Peyer's patch (tissue), 4 donors: ENCODE measurements at places on chromosomes 7 and 10.

- DNase-seq, result no peak
Observed at GRCh38 chr10:72407927-72408600, 53.3 kb upstream of the DNAJB12 start.

- DNase-seq, result no peak
Observed at GRCh38 chr10:93915598-93915997, 21.8 kb downstream of the SLC35G1 start.

- DNase-seq, result no peak
Observed at GRCh38 chr7:66883716-66884115, 37.3 kb upstream of the TMEM248 start.

DNA sequence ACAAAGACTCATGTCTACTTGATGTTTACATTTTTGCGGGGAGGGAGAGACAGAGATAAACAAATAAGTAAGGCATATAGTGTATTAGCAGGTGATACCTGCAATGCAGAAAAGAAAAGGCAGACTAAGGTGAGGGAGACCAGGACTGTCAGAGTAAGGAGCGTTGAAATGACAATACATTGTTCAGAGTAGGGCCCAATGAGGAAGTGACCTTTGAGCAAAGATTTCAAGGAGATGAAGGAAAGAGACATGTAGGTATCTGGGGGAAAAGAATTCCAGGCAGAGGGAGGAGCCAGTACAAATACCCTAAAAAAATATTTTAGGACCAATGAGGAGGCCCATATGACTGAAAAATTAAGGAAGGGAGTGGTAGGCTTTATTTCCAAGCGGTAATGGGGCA is 162.7 kb upstream of the PRSS1 start:
- DNase-seq, result no peak

DNA sequence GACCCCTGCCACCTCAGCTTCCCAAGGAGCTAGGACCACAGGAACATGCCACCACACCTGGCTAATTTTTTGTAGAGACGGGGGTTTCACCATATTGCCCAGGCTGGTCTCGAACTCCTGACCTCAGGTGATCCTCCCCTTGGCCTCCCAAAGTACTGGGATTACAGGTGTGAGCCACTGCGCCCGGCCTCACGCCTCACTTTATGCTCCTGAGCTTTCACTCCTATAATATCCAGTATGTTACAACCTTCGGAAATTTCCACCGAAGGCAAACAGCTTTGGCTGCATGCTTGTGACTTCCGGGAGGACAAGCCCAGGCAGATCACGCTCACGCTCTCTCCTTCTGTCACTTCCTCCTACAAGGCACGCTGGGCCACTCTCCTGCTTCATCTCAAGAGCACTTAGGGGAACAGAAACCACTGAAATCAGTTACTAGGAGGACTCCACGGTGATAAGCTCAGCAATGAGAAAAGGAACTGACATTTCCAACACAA is 4.4 kb upstream of the MAD1L1 start:
- no peak for DNase-seq

DNA sequence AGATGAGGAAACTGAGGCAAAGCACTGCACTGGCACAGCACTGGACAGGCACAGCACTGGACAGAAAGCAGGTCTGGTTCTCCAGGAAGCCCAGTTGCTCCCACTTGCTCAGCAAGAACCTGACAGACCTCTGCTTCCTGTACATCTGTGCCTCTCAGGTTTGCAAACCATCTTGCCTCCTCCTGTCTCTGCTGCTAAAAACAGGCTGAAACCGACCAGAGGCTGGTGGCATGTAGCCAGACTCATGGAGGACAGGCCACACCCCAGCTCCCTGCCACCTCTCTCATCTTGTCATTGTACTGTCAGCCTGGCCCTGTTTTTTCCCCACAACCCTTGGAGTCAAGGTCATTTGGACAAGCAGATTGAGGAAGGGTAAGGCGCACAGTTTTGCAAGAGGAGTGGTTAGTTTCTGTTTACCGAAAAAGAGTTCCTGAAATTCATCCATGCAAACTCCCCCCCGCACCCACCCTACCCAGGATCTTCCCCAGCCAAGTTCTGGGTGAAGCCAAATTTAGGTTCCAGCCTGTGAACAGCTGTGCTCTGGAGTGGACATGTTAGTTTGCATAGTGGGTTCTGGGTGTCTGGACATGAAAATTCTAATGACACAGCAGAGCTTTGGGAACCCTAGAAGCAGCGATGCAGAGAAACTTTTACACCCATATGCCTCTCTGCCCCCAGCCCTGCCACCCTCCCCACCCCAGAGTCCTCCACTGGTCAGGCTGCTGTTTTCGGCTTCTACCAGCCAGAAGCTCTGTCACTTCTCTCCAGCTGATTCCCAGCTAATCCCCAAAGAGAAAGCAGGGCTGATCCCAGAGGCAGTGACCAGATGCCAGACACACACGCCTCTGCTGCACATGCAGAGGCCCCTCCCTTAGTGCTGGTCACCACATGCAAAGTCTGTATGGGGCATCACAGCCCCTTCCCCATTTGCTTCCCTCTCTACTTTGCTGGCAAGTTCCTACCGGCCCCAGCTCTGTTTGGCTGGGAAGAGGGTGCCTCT is 8.5 kb upstream of the C10orf105 start:
- DNase-seq, result peak; percentile 92

DNA sequence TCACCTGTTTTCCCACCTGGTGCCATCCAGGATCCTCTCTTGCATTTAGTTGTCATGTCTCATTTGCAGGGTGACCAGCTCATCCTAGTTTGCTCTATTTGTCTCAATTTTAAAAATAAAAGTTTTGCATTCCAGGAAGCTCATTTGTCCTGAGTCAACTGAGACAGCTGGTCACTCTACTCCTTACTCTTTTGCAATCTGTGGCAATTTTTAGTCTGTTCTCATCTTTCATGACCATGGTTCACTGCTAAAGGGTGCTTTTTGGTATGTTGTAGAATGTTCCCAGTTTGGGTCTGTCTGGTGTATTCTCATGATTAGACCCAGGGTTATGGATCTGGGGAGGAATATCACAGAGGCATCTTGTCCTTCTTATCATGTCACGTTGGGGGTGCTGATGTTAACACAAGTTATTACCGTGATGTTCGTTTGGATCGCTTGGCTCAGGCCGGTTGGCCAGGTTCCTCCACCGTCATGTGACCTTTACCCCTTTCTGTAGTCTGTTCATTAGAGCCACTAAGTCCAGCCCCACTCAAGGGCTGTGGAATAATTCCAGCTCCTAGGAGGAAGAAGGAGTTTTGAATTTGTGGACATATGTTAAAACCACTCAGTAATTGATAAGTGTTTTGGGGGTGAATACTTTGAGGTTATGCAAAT is 103.3 kb upstream of the IGFBP3 start:
- no peak for DNase-seq

DNA sequence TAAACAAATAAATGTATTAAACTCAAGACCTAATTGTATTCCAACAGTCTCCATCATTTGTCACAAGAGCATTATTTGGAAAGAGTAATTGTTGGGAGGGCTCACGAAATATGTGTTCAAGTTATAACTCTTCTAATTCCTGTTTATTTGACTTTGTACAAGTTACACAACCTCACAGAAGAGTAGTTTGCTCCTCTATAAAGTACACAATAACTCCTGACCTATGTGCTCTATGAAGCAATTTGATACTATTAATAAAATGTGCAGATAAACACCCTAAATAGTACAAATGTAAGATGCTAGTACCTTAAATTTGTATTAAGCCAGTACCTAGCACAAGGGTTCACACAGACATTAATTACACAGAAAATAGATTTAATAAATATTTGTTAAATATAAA is 285.8 kb downstream of the LRRTM3 start:
- no peak for DNase-seq

GRCh38 chr10:69498711-69499471 is 47.6 kb downstream of the TSPAN15 start:
- peak; percentile 21 for DNase-seq

DNA sequence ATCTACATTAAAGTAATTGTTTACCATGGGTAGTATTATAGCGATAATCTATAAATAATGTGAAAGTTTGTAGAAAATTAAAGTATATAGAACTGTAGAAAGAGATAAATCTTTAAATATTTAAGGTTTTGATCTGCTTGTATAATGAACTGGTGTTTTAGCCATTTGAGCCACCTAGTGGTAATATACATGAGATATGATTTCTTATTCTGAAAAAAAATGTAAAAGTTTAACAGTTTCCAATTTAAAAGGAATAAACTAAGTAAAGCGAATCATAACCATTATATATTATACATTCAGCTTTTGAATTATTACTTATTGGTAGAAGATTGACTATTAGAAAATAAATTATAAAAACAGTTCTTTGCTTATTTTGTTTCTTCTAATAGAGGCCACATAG is 91.2 kb downstream of the OTUD1 start:
- DNase-seq, result no peak

GRCh38 chr10:43197834-43198681 is 59.8 kb downstream of the CSGALNACT2 start:
- DNase-seq, result peak; percentile 43

GRCh38 chr10:56867236-56867635 is 506.2 kb upstream of the ZWINT start:
- no peak for DNase-seq

DNA sequence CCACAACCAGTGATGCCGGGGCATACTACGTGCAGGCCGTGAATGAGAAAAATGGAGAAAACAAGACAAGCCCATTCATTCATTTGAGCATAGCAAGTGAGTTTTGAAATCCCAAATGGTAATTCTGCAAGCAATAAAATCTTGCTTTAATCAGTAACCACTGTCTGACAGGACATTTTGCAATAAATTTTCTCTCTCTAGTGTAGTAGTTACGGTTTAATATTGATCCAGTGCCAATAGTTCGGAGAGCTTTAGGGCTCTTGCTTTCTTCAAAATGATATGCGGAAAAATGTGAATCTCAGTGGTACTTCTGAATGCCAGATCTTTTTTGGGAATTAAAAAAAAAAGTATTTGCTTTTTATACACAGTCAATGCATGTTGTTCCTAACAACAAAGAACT is 520.4 kb downstream of the SDK1 start:
- DNase-seq, result no peak

GRCh38 chr10:74801447-74801846 is 25.0 kb upstream of the KAT6B start:
- no peak for DNase-seq

DNA sequence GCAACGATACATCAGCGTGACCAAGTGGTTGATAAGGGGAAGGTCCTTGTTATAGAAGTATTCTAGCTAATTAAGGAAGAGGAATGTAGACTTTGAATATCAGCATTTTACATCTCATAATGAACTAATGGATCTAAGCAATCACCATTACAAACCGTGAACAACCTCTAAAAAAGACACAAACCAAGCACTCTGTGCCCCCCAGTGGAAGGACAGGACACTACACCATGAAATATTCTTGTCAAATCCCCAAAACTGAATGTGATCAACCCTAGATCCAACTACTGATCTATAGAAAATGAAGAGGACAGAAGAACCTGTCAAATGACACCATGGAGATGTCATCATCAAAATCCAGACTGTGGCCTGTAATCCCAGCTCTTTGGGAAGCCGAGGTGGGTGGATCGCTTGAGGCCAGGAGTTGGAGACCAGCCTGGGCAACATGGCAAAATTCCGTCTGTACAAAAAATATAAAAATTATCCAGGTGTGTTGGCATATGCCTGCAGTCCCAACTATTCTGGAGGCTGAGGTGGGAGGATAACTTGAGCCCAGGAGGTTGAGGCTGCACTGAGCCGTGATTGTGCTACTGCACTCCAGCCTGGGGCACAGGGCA is 111.3 kb upstream of the CARD11 start:
- peak; percentile 62 for DNase-seq

GRCh38 chr10:53361281-53361680 is 588.7 kb upstream of the MBL2 start:
- DNase-seq, result no peak

DNA sequence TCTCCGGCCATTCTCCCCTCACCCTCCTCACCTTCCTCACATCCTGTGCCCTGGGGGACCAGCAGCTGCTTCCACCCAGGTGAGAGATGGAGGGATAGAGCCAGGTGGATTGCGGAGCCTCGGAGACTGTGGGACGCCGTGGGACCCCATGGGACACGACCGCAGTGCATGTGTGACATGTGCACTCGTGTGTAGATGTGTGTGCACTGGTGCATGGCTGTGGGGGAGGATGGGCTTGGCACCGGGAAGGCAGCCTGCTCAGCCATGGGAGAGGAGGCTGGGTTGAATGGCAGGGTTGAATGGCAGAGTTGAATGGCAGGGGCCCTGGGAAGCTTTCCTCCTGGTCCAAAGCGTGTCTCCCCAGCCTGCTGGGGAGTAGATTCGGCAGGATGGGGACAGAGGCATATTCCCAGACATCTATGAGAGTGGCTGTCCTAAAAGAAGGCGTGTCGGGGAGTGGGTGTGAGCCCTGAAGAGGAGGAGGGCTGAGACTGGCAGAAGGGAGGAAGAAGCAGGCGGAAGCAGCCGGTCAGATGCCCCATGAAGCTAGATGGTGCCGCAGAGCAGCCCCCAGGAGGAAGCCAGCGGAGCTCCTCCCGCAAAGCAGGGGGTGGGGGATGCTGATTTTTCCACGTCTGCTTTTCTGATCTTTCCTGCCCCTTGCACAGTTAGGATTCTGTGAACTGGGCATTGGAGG is 815 bp downstream of the GIMAP8 start:
- peak; percentile 75 for DNase-seq

DNA sequence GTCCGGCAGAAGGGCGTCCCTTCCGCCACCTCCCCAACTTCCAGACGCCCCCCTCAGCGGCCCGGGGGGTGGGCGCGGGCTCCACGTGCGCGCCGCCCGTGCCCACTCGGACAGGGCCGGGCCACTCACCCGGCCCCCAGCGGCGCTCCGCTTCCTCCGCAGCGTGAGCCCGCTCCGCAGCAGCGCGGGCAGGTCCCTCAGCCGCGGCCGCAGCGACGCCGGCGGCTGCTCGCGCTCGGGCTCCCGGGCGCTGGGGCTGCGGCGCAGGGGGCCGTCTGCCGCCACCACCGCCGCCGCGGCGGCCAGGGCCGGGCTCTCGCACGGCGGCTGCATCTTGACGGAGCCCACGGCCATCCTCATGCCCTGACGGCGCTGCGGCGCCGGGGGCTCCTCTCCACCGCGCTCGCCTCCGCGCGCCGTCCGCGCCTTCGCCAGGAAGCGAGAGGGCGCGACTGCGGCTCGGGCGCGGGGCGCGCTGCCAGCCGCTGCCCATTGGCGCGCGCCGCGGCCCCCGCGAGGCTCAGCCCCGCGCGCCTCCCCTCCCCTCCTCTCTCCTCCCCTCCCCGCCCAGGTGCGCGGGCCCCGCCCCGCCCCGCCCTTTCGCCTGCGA is at the start of gene RAPGEF5:
TSS of gene RAPGEF5 (minus strand) at position 454 of the 610 bp plus-strand sequence. CDS start at position 360, 94 bp downstream.
- DNase-seq, result peak; percentile 64

GRCh38 chr10:20170661-20171060 is 354.4 kb downstream of the PLXDC2 start:
- no peak for DNase-seq

- no peak for DNase-seq
Observed at GRCh38 chr10:97762056-97762455, 9.7 kb downstream of the SFRP5 start.
